ENCODE measurements at places on chromosomes 5 and 9.

DNA sequence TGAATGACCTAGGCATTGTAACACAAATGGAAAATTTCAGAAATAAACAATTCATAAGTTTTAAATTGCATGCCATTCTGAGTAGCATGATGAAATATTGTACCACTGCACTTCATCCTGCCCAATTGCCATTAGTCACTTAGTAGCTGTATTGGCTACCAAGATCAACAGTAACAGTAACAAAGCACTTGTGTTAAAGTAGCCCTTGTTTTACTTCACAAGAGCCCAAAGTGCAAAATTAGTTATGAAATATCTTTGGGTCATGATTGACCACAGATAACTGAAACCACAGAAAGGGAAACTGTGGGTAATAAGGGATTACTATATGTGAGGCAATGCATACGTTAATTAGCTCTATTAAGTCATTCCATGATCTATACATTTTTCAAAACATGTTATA, 33.3 kb upstream of the RORB start:
- ATAC-seq: no peak

DNA sequence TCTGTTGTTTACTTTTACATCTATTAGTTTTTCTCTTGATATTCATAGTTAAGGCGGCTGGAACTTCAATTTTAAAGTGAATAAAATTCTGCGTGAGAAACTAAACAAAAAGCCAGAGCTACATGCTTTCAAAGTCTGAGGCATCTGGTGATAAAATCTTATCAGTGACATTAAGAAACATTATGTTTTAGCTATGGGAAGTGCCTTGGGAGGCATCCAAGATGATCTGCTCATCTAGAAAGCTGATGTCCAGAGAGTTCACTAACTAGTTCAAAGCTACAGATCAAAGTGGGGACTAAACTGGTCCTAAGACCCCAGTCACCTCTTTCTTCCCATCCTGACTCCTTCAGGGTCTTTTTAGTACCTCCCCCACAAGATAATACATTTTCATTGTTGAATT, 37.2 kb downstream of the MRPS27 start:
- ATAC-seq: no peak

DNA sequence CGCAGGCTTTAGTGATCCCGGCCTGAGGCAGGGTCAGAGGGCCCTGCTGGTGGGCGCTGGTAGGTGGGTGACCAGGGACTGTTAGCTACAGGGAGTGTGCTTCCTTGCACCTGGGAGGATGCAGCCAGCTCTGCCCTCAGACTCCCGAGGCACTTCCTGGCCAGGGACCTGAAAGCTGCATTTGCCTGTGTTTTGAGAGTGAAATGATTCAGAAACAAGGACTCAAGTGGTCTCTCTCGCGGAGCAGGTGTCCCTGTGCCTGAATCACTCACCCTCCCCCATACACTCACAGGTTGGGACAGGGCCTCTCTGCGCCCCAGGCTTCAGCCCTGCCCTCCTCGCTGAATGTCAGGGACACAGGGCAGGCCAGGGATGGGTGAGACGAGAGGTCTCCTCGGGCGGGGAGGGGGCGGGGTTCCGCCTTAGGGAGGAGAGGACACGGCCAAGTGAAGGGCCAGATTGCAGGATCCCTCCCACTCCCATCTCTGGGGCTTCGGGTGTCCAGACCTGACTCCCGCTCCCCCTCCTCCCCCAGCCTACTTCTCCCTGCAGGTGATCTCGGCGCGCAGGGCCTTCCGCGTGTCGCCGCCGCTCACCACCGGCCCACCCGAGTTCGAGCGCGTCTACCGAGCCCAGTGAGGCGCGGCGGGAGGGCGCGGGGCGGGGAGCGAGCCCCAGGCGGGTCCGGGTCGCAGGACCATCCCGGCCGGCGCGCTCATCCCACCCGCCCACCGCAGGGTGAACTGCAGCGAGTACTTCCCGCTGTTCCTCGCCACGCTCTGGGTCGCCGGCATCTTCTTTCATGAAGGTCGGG, 1.5 kb downstream of the LTC4S start:
- ATAC-seq: no peak

- no peak for ATAC-seq
Observed at GRCh38 chr5:63155310-63155631, 576.7 kb downstream of the LRRC70 start.

DNA sequence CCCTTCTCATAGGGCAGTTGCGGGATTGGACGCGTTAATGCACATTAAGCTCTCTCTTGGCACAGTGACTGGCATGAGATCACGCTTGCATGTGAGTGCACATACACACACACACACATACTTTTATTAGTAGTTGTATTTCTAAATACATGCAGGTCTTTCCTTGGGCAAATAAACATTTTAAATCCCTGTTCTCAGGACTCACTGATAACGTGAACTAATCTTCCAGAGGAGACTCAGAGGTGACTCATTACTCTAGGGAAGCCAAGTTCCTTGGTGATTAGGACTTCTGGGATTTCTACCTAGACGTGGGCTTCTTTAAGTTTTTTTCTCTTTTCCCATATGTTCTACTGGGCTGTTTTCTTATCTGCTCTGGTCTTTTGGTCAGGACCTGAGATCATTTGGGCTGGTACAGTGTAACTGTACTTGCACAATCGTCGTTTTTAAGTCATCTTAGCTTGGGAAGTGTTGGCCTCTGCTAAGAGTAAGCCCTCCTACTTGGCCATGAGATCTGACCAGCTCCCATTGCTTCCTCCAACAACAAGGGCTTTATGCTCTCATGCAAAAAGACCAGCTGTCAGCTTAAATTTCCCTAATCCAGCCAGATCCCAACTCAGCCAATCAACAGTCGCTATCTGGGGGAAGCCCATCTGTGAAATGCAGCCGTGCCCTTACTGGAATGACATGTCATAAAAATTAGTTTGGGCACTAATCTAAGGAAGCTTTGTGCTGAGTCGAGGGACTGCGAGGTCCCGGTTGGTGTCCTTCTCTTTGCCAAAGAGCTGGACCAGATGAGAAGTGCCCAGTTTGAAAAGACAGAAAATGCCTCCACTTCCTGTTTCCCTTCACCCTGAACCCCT, 176.4 kb upstream of the ANKRD55 start:
- ATAC-seq: no peak

GRCh38 chr9:116685166-116685565, 1.9 kb upstream of the TRIM32 start:
- no peak for ATAC-seq

GRCh38 chr5:38465061-38465460, 91.4 kb downstream of the LIFR start:
- ATAC-seq: no peak

DNA sequence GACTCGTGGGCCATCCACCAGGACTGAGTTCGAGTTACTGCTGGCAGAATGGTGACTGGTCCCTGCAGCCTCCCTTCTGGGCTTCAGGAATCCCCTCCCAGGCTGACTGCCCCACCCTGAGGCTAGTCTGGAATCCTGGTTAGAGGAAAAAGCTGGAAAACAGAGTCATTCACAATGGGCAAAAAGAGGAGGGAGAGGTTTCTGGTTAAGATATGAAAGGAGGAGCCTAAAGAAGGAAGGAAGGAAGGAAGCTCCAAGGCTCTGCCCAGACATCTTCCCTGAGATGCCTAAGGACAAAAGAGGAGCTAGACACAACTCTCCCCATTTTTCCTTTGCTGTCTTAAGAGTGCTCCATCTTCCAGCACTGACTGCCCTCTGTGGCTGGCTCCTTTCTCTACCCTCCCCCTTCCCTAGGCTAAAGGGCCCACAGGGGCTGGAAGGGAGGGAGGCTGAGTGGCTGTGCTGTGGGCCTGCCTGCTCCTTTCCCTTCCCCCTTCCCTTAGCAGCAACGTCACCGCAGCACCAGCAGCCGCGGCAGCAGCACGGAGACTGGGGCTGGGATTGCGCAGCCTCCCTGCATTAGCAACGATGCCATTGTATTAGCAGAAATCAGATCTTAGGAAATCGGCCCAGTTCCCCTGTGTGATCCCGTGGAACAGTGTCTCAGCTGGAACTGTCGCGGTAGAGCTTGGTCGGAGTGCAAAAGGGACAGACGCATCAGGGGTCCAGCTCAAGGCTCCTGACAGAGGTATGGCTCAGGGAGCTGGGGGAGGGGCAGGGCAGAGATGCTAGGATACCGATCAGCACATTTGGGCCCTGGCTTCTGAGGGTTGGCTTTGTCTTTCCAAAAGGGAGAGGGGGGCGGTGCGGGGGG, 48.7 kb downstream of the RUSC2 start:
- ATAC-seq: no peak

- peak; percentile 47 for ATAC-seq
Observed at GRCh38 chr9:111527347-111527746, 2.4 kb downstream of the ZNF483 start.

DNA sequence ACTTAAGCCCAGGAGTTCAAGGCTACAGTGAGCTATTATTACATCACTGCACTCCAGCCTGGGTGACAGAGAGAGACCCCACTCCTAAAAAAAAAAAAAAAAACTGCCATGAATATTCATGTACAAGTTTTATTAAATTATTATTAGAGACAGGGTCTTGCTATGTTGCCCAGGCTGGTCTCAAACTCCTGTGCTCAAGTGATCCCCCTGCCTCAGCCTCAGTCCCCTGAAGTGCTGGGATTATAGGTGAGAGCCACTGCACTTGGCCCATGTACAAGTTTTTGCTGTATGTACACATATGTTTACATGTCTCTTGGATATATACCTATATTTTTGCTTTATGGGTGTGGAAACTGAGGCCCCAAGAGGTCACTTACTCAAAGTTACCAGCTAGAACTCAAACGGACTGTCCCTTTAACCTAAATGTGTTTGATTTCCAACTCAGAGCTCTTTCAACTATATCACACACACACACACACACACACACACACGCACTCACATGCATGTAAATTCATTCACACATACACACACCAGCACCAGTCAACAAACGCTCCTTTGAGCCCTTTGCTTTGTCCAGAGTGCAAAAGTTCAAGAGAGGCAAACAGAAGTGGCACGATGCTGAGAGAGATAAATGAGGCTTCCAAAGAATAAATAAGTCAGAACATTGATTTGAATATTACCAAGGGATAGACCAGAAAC, 42.3 kb upstream of the STRBP start:
- ATAC-seq: no peak

- no peak for ATAC-seq
Observed at GRCh38 chr5:111367115-111367514, 142.9 kb downstream of the CAMK4 start.

DNA sequence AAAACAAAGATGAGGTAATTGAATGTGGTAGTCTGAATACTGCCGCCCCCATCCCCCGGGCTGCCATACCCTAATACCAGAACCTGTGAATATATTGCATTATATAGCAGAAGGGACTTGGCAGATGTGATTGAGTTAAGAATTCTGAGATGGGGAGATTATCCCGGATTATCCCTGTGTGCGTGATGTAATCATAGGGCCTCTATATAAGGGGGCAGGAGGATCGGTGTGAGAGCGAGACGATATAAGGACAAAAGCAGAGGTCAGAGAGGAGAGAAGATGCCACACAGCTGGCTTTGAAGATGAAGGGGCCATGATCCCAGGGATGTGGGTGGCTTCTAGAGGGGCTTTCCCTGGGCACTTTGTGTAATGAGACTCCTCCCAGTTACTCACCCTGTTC, 101.7 kb upstream of the TLE1 start:
- ATAC-seq: no peak

- no peak for ATAC-seq
Observed at GRCh38 chr5:130090569-130091270, 186.5 kb downstream of the CHSY3 start.

DNA sequence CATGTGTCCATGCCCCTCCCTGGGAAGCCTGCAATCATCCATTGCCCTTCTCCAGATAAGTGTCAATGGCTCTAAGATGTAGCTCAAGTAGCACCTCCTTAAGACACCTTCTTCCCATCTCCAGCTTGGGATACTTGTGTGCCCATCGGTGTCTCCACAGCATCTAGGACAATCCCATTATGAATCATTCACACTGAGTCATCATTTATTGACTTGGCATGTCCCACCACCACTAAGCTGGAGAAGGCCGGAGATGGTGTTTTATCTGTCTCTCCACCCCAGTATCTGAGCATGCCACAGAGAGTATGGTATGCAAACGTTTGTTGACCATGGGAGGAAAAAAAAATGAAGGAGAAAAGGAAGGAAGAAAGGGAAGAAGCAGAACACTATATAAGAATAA, 342.2 kb downstream of the TRIM32 start:
- no peak for ATAC-seq

DNA sequence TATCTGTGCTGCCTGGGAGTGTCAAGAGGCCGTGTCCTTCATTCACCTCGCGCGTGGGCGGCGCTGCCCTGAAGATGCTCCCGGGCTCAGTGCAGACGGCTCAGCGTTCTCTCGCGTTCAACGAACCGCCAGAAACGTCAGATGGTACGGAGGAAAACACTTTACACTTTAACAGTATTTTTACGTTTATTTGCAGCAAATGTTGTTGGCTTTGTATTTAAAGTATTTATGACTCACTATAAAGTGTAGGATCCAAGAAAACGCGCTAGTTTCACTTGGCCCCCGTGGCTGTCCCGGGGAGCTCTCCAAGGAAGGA, 544 bp upstream of the ERCC6L2 start:
- peak; percentile 61 for ATAC-seq

GRCh38 chr5:22070186-22070728, 782.9 kb downstream of the CDH12 start:
- no peak for ATAC-seq

- no peak for ATAC-seq
Observed at GRCh38 chr9:135716045-135716444, 14.1 kb downstream of the KCNT1 start.

- no peak for ATAC-seq
Observed at GRCh38 chr5:175753536-175754402, 95.9 kb downstream of the HRH2 start.

- no peak for ATAC-seq
Observed at GRCh38 chr9:129337336-129338140, 159.5 kb upstream of the IER5L start.

DNA sequence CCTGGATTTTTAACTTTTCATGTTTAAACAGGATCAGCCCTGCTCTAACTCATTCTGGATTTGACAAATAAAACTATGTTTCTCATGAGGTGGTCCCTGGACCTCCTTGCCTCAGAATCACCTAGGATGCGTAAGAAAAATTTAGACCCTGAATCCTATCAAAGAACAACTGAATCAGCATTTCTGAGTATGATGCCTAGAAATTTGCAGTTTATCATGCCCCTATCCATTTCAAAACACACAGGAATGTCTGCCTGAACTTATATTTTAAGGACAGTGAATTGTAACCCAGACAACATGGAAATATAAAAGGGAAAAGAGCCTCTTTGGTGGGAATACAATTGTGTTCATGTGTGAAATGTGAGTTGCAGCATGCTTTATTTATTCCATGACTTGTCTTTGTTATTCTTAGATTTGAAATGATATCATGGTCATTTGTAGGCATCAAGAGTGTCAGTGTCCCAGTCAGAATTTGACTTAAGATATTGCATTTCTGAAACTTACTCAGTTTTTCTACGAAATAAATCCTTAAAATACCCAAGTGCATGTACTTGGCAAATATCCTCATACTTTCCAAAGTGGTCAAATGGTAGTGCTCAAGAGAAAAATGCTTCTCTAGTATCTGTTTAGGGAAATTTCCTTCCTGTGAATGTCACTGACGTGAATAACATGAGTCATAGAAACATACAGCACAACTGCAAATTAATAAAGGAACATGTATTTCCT, 144.3 kb downstream of the GIN1 start:
- ATAC-seq: no peak

DNA sequence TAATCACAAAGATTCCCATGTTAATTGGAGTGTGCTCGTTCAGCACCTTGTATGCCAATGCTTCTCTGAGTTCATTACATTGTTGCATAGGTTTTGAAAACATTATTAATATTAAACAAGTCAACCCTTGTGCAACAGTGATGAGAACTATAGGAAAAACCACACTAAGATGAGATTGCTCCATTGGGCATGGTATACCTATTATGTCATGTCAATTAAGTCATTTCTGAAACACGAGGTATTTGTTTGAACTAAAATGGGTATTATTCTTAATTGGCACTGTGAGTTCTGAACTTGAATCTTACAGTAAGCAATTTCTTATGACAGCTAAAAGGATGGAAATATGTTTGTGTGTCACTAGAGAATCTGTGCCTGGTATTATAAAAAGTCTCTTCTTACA, 447.7 kb downstream of the EFNA5 start:
- no peak for ATAC-seq

Measured in stimulated activated memory B cell treated with anti-CD40 and anti-IgM and Interleukin-4, amounts not matched to agents 10 μg/mL and 1 μg/mL and 100 μg/mL, for 72 hours (primary cell).